Spinal cord (tissue), 10 donors: ENCODE measurements at places on chromosomes 2 and 18. TPM values are rescaled to one million over a fixed set of nuclear protein-coding genes. Genes with fewer than 3 reads are reported as not detected.
A peak's percentile ranks its signal among the peaks of the same experiment; 100 is the strongest.

NEDD4L gene
- total RNA-seq, result 51.5 TPM

DNA sequence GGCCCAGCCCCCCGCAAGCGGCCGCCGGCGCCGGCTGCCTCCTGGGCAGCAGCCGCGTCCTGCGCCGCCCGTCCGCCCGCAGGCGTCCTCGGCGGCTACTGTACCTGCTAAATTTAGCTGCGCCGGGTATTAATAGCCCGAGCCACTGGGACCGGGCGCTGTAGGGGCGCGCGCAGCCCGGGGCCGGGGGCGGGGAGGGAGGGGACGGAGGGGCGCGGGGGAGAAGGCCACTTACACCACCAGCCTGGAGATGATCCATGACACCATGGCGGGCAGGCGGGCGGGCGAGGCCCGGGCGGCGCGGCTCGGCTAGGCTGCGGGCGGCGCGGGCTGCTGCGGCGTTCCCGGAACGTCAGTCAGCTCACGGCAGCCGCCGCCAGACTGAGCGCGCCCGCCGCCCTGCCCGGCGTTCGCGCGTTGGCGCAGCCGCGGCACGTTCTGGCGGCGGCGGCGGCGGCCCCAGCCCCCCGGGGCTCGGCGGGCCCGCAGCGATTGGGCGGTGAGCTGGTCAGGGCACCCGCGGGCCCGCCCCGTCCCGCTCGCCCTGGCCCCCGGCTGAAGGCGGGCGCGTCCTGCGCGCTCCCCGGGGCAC is at the start of gene REEP1:
Gene REEP1 (minus strand): TSS at position 383 of the 592 bp plus-strand sequence. CDS start 116 bp downstream, at position 267.
- DNase-seq, result peak; percentile 19

AFF3 gene
- total RNA-seq, result 43.6 TPM

PLEKHH2 gene
- total RNA-seq, result 19.8 TPM

DNA sequence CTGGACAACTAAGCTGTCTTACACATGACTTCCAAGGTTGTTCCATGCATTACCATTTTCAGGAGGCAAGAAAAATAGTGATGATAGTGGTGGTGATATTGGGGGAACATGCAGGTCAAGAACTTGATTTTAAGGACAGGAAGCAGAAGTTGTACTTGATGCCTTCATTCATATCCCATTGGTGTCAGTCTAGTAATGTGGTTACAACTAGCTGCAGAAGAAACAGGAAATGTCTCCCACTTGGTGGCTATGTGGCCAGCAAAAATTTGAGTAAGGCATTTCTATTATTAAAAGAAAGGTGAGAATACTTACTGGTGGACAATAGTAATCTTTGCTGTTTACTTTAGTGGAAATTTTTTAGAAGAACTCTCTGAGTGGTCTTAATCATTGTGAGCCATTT is 103.4 kb downstream of the ALMS1 start:
- DNase-seq, result no peak

- no peak for DNase-seq
Measured at GRCh38 chr18:3107740-3108151, 94.8 kb upstream of the LPIN2 start.

LRP1B gene
- total RNA-seq, result 32.3 TPM

TMEM182 gene
- total RNA-seq, result 6.7 TPM

- DNase-seq, result no peak
Measured at GRCh38 chr2:112162956-112163355, 24.8 kb downstream of the FBLN7 start.

DNA sequence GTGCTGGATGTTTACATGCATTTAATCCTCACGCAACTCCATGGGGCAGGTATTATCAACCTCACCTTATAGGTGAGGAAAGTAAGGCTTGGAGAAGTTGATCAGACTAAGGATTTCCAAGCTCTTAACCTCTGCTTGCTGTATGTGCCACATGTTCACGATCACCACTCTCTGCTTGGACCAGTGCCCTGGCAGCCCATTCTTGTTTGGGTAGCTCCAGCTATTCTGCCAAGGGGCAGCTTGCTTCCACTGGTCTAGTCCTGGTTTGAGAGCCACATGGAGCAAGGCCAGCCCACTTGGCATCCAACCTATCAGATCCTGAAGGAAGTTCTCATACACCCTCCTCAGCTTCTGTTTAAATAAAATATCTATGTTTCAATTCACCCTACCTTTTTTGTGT is 14.3 kb downstream of the PLB1 start:
- DNase-seq, result no peak

DNA sequence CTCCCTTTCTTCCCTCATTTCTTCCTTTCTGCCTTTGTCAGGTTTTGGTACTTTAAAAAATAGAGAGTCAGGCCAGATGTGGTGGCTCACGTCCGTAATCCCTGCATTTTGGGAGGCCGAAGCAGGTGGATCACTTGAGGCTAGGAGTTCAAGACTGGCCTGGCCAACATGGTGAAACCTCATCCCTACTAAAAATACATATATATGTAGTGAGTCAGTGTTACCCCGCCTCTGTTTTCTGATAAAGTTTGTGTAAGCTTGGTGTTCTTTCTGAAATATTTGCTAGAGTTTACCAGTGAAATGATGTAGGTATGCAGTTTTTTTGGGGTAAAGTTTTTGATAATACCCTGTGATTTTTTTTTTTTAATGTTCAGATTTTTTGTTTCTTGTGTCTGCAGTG is 58.8 kb downstream of the DGKD start:
- DNase-seq, result no peak

DNA sequence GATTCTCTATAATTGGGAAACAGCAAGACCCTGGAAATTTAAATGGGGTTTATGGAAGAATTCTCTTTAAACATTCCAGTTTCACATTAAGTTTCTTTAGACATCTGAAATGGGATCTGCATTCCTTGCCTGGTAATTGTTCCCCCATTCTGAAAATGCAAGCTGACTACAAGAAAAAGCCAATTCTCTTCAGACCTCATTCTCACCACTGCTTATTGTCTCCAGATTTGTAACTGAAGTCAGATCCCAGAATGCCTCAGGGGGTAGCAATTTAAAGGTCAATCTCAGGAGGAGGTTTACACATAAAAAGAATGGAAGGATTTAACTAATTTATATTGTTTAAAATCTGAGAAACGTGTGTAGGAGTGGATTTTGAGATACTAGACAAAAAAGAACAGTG is 41.2 kb downstream of the COL3A1 start:
- peak; percentile 37 for DNase-seq

SELENOI gene
- 69.1 TPM for total RNA-seq

DNA sequence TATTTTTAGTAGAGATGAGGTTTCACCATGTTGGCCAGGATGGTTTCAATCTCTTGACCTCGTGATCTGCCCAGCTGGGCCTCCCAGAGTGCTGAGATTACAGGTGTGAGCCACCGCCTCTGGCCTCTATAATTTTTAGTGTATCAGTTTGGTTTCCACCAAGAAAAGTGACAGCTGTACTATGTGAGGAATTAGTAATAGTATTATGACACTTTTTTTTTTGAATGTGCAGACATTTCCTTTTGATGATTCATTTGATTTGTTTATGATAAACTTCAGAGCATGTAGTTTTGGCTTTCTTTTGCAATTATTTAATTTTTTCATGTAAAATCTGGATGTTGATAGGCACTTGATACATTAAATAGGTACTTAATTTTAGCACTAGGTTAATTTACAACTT is 61.5 kb downstream of the PTPN4 start:
- no peak for DNase-seq

GRCh38 chr2:159788253-159788652 is 9.8 kb downstream of the CD302 start:
- no peak for DNase-seq

ALPP gene
- total RNA-seq, result 0.06 TPM

DNA sequence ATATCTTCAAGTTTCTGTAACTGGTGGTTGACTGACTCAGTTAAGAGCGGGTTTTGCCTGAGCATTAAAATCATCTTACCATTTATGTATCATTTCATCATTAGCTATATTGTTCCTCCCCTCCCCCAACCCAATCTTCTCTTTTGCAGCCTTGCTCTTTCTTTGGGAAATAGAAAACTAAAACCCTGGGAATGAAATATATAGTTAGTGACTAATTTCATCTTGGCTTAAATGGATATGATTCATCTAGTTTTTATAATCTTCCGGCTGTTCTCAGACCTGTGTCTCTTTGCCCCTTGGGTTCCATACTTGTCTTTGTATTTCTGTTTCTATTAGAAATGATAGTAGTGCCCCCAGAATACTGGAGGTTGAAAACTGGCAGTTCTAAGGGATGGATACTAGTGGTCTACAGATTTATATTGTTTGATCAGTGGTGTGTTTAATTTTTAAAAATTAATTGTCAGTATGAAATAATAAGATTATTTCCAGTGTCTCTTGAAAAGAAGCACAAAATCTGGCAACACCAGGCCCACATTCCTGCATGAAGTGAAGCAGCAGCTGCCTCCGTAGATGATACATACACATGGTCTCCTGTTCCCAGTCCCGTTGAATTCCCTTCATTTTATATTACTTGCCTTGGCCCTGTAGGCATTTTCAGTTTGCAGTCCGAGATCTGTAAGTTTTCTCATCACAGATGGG is 44.5 kb downstream of the PHLPP1 start:
- no peak for DNase-seq

DNA sequence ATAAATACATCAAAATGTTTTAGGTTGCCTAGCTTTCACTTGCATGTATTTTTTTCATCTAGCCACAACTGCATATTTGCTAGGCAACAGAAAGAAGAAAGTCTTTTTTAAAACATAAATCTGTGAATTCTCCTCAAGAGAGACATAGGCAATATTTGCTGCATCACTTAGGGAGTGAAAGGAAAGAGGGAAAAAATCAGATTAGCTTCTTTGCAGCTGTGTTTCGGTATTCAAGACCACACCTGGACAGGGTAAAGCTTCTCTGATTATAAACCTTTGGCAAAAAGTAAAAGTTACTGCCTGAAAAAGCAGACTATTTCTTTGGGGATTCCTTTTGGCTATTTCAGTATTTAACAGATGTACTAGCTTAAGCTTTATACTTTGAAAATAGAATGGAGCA is 280.9 kb upstream of the ZSWIM2 start:
- DNase-seq, result peak; percentile 57

LRP2 gene
- 2.3 TPM for total RNA-seq

GRCh38 chr2:96148410-96149217 is 3.4 kb upstream of the DUSP2 start:
- DNase-seq, result no peak

CDK15 gene
- 0.55 TPM for total RNA-seq

DNA sequence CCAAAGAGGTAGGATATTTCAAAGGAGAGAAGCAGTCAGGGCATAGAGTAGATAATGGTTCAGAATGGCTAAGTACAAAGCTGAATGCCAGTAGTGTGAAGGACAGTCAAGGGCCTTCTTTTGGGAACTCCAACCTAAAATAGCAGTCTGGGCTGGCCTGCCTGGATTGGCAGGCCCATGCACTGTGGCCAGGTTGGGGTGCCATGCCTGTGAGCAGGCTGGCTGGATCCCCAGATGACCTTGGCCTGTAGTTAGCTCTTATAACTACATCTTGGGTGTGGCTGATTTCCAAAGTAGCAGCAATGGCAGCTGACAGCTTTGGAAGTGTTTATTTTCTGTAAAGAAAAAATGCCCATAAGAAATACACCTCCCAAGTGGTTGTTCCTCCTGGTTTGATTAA is 51.5 kb upstream of the ITGB6 start:
- no peak for DNase-seq

DNA sequence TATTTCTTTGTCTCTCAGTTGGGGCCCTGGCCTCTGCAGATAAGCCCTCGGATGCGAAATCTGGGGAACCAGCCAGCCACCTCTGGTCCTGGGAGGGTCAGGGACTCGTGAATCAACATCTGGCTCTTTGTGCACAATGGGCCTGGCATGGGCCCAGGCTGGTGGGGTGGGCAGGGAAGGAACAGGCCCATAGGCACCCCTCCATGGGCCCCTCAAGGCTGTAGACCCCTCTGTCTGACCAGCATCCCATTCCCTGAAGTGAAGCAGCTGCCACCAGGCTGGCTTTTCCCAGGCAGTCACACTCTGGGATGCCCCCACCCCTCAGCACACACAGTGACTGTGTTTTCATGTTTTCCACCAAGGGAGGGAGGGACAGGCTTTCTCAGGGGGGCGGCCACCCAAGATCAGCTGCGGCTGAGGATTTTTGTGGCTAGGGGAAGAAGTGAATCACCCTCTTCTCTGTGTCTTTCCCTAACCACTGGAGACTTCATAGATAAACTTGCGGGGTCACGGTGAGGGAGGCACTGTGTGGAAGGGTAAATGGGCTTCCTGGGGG is 166.0 kb downstream of the AGAP1 start:
- DNase-seq, result no peak

- DNase-seq, result peak; percentile 38
Measured at GRCh38 chr2:75098856-75099255, 100.5 kb downstream of the TACR1 start.
